ENCODE measurements at places on chromosomes 1 and 21. TPM values are rescaled to one million over a fixed set of nuclear protein-coding genes. Genes with fewer than 3 reads are reported as not detected.

The OR2M3 gene
- not detected for total RNA-seq

The TMPRSS15 gene
- total RNA-seq: 5.7 TPM

- DNase-seq: no peak
These were observed 418.9 kb upstream of the ADGRL2 start for GRCh38 chr1:81381881-81382280.

DNA sequence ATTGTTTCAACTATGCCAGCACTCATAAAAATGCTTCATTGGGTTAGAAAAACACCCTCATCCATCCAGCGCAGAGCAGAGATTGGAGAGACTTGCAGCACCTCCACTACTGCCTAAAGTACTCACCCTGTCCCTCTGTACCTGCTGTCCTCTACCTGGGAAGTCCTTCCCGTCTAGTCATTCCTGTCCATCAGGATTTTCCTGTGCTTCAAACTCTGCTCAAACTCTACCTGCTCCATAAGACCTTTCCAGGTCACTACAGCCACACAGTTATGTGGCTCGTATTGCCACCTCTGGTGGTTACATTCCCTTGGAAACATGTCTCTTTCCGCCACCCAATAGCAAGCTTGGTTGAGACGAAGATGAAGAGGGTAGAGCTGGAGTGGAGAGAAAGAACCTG is 7.2 kb downstream of the OVGP1 start:
- DNase-seq: no peak

The RIPPLY3 gene
- not detected for total RNA-seq

- no peak for DNase-seq
These were observed 27.1 kb downstream of the PARK7 start for GRCh38 chr1:7988576-7988975.

DNA sequence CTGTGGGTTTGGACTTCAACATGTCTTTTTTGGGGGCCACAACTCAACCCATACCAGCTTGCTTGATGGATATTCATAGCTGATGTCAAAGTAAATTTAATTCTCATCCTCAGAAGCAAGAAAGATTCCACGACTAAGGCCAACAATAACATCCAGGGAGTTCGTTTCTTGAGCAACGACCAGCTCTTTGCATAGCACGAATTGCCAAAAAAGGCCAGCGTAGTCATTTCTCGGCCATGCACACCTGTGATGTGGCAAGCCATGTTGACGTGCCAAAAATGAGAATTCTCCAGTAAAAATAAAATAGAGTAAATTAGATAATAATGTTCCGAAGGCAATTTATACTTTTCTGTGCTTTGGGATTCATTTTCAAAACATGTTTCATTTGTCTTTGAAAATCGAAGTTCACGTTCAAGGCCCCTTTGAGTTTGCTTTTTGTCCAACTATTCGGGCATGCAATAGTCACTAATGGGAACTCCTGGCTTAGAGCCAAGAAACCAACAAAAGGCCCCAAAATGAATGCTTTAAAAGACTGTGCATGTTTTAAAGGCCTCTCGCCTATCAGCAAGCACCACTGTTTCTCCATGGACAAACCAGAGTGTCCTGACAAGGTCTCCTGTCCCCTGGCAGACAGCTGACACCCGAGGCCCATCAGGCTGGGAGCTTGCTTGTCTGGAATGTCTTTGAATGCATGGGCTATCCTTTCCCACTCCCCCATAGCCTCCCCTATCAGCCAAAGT is 14.4 kb upstream of the IGSF5 start:
- DNase-seq: peak; percentile 4

The CHIT1 gene
- not detected for total RNA-seq

DNA sequence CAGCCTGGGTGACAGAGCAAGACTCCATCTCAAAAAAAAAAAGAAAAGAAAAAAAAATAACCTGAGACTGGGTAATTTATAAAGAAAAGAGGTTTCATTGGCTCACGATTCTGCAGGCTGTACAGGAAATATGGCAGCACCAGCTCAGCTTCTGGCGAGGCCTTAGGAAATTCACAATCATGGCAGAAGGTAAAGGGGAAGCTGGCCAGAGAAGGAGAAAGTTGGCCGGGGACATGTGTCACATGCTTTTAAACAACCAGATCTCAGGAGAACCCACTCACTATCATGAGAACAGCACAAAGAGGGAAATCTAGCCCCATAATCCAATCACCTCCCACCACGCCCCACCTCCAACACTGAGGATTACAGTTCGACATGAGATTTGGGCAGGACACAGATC is 125.3 kb downstream of the DISP1 start:
- DNase-seq: no peak

GRCh38 chr21:44438531-44439210 is 16.6 kb upstream of the LRRC3 start:
- DNase-seq: no peak

- peak; percentile 30 for DNase-seq
These were observed 22.2 kb upstream of the IFFO2 start for GRCh38 chr1:18978706-18979105.

DNA sequence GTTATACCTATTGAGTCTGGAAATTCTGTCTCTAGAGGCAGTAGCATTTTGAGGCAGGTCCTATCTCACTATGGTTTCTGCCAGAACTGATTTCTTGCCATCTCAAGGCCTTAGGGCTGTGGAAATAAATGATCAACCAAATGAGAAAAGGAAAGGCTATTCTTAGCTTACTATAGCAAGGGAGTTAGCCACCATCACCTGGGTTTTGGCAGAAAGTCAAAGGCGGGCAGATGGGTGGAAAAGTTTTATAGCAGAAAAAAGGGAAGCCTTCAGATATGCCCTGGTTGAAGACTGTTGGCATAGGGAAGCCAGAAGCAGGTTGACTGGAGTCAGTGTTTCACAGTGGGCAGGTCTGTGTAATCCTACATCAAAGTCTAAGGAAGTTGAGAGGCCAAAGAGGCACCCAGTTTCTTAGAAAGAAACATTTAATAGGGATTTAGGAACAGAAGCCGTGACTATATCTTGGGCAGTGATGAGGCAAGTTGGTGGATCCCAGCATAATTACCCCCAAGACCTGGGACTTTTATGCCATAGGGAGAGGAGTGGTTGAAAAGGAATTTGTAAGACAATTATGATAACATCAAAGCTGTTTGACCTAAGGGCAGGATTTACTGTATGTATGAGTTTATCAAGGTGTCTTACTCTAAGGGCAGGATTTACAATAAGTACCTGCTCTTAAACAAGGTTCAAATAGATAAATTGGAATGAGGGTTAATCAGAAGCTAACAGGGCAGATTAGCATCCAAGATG is 29.7 kb downstream of the CTH start:
- no peak for DNase-seq

The PKLR gene
- total RNA-seq: not detected

DNA sequence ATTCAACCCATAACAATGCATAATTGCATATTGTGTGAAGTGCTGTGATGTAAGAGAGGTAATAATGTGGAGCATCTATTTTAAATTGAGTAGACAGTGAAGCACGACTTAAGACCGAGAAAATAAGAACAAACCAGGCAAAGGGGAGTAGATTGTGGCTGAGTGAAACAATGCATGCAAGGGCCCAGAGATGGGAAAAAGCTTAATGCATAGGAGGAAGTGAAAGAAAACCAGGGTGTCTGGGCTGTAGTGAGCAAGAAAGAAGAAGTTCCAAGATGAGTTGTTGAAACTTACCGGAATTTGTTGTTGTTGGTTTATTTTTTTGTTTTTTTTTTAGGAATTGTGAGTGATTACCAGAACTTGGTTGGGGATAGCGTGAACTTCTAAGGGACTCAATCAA is 104.7 kb downstream of the SNX7 start:
- DNase-seq: no peak

- peak; percentile 89 for DNase-seq
These were observed 330.6 kb downstream of the DSCAM start for GRCh38 chr21:40516335-40516734.

DNA sequence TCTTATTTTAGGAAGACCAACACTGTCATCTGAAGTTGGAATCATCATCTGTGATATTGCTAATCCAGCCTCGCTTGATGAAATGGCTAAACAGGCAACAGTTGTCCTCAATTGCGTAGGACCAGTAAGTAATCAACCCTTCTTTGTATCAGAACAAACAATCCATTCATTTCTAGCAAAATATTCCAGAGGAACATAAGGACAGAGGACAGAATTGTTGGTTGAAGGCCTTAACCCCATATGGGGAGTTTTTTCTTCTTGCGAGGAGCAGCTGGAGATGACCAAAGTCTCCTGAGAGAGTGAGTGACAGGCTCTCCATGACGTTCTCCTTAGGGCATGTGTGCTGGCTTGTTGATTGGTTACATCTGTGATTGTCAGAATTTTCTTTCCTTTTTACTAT is 2.7 kb downstream of the SCCPDH start:
- no peak for DNase-seq

- peak; percentile 55 for DNase-seq
These were observed 679 bp downstream of the ABL2 start for GRCh38 chr1:179228783-179229213.

DNA sequence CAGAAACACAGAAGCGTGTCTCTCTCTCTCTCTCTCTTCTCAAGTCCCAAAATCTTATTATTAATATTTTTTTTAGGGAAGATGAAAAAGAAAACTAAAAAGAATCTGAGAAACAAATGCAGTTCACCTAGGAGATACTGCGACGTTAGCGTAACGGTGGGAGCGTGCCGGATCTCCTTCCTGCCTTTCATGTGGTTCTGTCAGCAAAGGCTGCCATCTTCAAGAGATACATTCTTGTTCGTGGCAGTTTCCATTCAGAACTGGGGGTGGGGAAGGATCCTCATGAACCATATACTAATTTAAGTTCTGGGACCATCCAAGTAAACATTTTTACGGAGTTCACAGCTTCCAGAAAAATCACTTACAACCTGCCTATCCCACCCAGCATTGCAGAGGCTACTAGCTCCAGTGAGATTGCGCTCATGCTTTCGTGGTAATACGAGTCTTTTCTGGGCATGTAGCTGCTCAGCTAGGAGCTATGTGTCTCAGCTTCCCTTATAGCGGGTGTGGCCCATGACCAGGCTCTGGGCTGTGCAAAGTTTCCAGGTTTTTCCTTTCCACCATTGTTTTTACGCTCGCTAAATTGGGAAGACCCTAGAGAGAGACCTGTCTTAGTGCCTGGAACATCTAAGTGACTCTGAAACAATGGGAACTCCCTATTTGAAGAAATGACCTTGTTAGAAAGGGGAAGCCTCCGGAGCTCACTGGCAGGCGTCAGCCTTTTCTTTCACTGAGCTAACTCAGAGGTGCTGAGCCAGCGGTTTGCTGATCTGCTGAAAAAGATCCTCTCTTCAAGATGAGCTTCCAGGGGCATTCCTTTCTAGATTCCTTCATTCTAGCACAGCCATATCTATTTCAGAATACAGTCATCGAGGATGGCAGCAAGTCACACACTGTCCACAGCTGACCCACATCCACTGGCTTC is 17.3 kb downstream of the SLAMF1 start:
- no peak for DNase-seq

- DNase-seq: no peak
These were observed 34.3 kb downstream of the SMG7 start for GRCh38 chr1:183506561-183506960.

The ALG14 gene
- 2.5 TPM for total RNA-seq

DNA sequence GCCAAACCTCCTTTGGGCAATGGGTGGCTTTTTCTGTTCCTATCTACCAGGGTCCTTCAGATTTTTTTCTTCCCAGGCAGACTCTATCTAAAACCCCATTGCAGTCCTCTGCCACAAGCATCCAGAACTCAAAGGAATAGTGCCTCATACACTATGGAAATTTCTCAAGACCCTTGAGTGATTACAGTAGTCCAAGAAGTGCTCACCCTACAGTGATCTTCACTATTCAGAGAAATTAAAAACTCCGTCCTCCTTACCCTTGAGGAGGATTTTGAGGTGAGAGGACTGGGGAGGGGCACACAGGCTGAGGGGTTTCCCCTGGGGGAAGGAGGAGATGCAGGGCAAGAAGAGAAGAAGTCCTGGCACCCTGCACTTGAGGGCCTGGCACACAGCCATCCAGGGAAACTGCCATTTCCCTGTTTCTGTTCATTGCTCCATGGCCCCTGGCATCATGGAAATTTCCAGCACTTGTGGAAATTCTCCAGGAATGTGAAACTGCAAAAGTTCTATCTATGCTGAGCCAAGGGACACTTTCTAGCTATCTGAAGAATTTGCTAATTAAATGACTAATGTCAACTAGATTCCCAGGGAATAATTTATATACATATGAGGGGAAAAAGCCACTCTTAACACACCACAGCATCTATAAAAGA is 102.5 kb upstream of the ATP1B1 start:
- DNase-seq: no peak

The CFAP141 gene
- not detected for total RNA-seq

DNA sequence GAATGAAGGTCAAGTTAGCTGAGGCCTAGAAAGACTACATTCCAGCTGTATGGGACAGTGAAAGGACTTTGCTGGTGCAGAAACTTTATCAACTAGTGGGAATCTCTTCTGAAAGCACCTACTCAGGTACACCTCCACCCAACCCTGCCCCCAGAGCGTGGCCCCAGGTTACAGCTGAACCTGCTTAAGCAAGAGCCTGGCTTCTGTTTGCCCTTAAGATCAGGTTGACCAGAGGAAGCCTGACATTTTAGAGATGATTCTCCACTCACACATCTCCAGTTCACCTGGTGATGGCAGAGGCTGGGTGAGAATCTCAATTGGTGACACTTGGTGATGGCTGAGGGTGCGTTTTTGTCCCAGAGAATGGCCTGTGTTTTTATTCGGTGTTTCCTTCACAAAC is 24.0 kb downstream of the ELAPOR1 start:
- no peak for DNase-seq

- peak; percentile 77 for DNase-seq
These were observed 633.8 kb downstream of the PTPRC start for GRCh38 chr1:199272628-199273086.

GRCh38 chr1:42114229-42114628 is 39.0 kb upstream of the GUCA2B start:
- DNase-seq: no peak

GRCh38 chr1:207565546-207566468 is 69.8 kb downstream of the CR1 start:
- peak; percentile 23 for DNase-seq

GRCh38 chr1:222079566-222079965 is 337.7 kb upstream of the DUSP10 start:
- DNase-seq: no peak

DNA sequence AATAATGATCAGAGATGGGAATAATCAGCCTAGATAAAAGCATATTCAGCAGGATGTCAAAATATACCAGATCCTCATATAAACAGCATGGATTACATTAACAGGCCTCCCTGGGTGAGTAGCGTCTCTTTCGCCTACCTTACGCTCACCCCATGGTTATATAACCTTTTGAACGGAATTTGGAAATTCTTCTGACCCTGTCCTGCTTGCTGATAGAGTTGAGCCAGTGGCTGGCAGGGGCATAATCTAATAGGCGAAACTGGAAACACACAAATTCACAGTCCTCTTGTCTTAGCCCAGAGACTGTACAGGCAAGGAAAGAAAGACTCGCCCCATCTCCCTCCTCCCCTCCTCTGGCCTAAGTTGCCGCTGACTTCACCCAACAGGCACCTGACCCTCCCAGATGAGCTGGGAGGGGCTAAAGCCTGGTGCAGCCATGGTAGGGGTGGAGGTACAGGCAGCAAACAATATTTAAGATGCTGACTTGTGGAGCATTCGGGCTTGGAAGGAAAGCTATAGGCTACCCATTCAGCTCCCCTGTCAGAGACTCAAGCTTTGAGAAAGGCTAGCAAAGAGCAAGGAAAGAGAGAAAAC is at the start of gene ANGPTL7:
ANGPTL7 (plus strand) TSS at position 498 of the 594 bp plus-strand sequence. CDS start 225 bp downstream, outside the sequence.
- DNase-seq: no peak
